CD4-positive, alpha-beta T cell treated with Interleukin-10 for 1 hour (primary cell): ENCODE measurements at places on chromosomes 1 and 21.

DNA sequence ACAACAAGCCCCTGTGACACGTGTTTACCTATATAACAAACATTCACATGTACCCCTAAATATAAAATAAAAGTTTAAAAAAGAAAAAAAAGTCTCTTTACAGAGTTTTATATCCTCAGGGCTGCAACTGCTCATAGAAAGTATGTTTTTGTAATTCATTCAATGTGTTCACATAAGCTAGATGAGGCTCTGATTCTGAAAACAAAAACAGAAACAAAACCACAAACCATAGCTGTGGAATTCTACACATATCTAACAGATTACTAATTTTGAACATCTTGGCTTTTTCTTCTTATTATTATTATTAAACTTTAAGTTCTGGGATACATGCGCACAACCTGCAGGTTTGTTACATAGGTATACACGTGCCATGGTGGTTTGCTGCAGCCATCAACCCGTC lies 579.6 kb upstream of the ZRANB2 start:
- DNase-seq: no peak

GRCh38 chr1:202659974-202660373 lies 50.3 kb downstream of the SYT2 start:
- DNase-seq: no peak

GRCh38 chr1:229570891-229571516 lies 12.5 kb upstream of the ABCB10 start:
- DNase-seq: no peak

- DNase-seq: peak; percentile 52
These were observed 1.2 kb downstream of the VAV3 start for GRCh38 chr1:107963601-107964335.

- DNase-seq: peak; percentile 3
These were observed 59.0 kb downstream of the RUSC1 start for GRCh38 chr1:155379631-155380090.
